Subcutaneous adipose tissue (tissue), 4 donors: ENCODE measurements at places on chromosomes 2 and 18. TPM values are rescaled to one million over a fixed set of nuclear protein-coding genes. Genes with fewer than 3 reads are reported as not detected.

RTTN gene
- total RNA-seq: 17.6 TPM

FOXD4L1 gene
- total RNA-seq: not detected

LYPD6B gene
- not detected for total RNA-seq

COX7A2L gene
- 159 TPM for total RNA-seq

PROKR1 gene
- total RNA-seq: 0.19 TPM

RSAD2 gene
- 3.5 TPM for total RNA-seq

PXDN gene
- 151 TPM for total RNA-seq

PROC gene
- total RNA-seq: not detected

MC5R gene
- total RNA-seq: not detected

CCDC150 gene
- total RNA-seq: 2.7 TPM

PAIP2B gene
- 7.0 TPM for total RNA-seq

RESP18 gene
- not detected for total RNA-seq

REG3A gene
- total RNA-seq: not detected

PSD4 gene
- 14.8 TPM for total RNA-seq

SH2D6 gene
- 2.8 TPM for total RNA-seq

ANKRD30B gene
- not detected for total RNA-seq

FBXO41 gene
- 0.98 TPM for total RNA-seq

TTN gene
- total RNA-seq: 22.4 TPM

TMEM247 gene
- not detected for total RNA-seq

IL1RL2 gene
- total RNA-seq: 0.17 TPM

PCBP1 gene
- total RNA-seq: 208 TPM

BMP10 gene
- not detected for total RNA-seq

FAM110C gene
- 0.82 TPM for total RNA-seq

NDUFS1 gene
- total RNA-seq: 69.3 TPM

HTRA2 gene
- 15.2 TPM for total RNA-seq

SNTG2 gene
- total RNA-seq: 17.4 TPM

GAL3ST2 gene
- total RNA-seq: not detected

CD8A gene
- 1.3 TPM for total RNA-seq

LOXL3 gene
- 11.0 TPM for total RNA-seq

NPAS2 gene
- 4.7 TPM for total RNA-seq

IL37 gene
- not detected for total RNA-seq

C2orf81 gene
- total RNA-seq: 0.88 TPM

MOGAT1 gene
- not detected for total RNA-seq

VAMP5 gene
- total RNA-seq: 75.0 TPM

GDF7 gene
- under 0.01 TPM for total RNA-seq

ACMSD gene
- not detected for total RNA-seq

ERFE gene
- not detected for total RNA-seq

SERPINB10 gene
- not detected for total RNA-seq

ADD2 gene
- 0.75 TPM for total RNA-seq

FAM161A gene
- 3.6 TPM for total RNA-seq

ZNF407 gene
- total RNA-seq: 16.0 TPM

CETN1 gene
- total RNA-seq: not detected

ZNF385B gene
- total RNA-seq: 2.9 TPM

OTOS gene
- not detected for total RNA-seq

RAD51AP2 gene
- total RNA-seq: not detected

DNAJC5G gene
- 0.88 TPM for total RNA-seq

CFAP53 gene
- 0.34 TPM for total RNA-seq

MSH6 gene
- total RNA-seq: 22.8 TPM

PGAP1 gene
- total RNA-seq: 6.6 TPM

SCYGR2 gene
- total RNA-seq: not detected

AGXT gene
- 0.75 TPM for total RNA-seq

GPBAR1 gene
- 28.1 TPM for total RNA-seq

SP3 gene
- total RNA-seq: 130 TPM

DCDC2C gene
- not detected for total RNA-seq

RFX8 gene
- total RNA-seq: 2.9 TPM

KLHL41 gene
- 0.65 TPM for total RNA-seq

AQP12B gene
- not detected for total RNA-seq
